ENCODE measurements at places on chromosomes 6 and 20. TPM values are rescaled to one million over a fixed set of nuclear protein-coding genes. Genes with fewer than 3 reads are reported as not detected.

GRCh38 chr20:1926237-1926636 is 31.0 kb downstream of the SIRPA start:
- H3K27ac ChIP-seq, result no peak overlapping the region
- H3K36me3 ChIP-seq, result peaks cover 14% of the 10 kb centered on the region
- H3K4me3 ChIP-seq, result no peak overlapping the region
- DNase-seq, result no peak
- H3K4me1 ChIP-seq, result peaks cover 15% of the 10 kb centered on the region
- no peaks in the 10 kb centered on the region for H3K27me3 ChIP-seq

Gene NKAIN4
- total RNA-seq, result 1.1 TPM

Gene CARMIL1
- 63.6 TPM for total RNA-seq

- H3K27ac ChIP-seq, result no peak overlapping the region
- no peak overlapping the region for H3K4me3 ChIP-seq
- H3K27me3 ChIP-seq, result no peaks in the 10 kb centered on the region
- no peaks in the 10 kb centered on the region for H3K4me1 ChIP-seq
- H3K36me3 ChIP-seq, result no peaks in the 10 kb centered on the region
These were observed 837.8 kb downstream of the QKI start for GRCh38 chr6:164252291-164252690.
